ENCODE measurements at places on chromosomes 2 and 18.

DNA sequence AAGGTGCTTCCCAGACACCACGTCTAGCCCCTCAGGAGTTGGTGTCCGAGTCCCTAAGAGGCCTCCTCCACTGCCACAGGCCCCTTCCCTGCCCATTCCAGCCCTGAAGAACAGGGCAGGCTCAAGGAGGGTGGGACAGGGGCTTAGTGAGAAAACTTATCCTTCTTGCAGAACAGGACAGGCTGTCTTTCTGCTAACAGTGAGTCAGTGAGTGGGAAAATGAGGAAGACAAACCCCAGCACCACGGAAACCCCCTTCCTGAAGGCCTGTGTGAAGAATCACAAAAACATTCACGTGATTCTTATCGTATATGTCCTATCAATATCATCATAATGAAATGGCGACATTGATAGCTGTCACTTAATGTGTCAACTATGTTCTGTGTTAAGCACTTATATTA, 9.8 kb downstream of the FZD7 start:
- DNase-seq: no peak

DNA sequence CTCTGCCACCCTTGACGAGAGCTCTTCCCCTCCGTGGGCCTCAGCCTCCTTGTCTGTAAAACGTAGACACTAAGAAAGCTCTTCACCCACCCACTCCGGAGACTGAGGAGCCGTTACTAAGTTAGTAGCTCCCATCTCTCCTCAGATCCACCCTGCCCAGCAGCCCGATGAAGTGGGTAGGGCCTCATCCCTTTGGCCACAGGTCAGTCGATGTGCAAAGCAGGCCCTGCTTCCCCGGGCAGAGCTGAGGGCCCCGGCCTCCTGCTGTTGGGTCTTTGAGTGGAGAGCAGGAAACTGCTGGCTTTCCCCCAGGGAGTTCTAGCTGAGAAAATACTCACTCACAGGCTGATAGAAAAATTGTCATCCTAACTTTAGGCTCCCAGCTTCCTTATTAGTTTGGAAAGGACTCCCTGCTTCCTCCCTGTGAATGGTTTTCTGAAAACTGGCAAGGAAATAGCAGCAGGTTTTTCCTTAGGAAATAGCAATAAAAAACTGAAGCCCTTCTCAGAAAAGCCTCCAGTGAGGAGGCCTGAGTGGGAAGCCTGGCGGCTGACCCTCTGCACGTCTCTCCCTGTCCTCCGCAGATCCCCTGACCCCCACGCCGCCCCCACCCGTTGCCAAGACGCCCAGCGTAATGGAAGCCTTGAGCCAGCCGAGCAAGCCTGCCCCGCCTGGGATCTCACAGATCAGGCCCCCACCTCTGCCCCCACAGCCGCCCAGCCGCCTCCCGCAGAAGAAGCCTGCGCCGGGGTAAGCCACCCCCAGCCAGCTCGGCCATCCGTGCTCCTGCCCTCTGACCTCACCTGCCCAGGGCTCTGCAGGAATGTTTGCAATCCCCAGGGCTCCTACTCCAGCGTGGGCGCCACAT, 30.2 kb downstream of the ITGB1BP1 start:
- peak; percentile 47 for DNase-seq

DNA sequence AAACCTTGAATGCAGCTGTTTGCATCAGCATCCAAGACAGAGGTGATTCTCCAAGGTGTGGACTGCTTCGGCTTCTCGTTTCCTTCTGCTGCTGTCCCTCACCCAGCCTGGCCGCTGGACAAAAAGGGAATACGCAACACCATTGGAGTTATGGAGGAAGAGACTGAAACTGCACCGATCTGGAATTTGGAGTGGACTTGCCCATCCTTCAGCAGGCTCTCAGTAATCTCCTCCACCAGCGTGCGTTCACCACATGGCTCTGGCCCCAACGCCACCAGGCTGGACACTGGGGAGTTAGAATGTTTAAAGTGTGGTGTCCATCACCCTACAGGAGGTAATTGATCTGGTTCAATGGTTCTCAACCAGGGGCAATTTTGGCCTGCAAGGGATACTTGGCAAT, 41.4 kb upstream of the ID2 start:
- no peak for DNase-seq

DNA sequence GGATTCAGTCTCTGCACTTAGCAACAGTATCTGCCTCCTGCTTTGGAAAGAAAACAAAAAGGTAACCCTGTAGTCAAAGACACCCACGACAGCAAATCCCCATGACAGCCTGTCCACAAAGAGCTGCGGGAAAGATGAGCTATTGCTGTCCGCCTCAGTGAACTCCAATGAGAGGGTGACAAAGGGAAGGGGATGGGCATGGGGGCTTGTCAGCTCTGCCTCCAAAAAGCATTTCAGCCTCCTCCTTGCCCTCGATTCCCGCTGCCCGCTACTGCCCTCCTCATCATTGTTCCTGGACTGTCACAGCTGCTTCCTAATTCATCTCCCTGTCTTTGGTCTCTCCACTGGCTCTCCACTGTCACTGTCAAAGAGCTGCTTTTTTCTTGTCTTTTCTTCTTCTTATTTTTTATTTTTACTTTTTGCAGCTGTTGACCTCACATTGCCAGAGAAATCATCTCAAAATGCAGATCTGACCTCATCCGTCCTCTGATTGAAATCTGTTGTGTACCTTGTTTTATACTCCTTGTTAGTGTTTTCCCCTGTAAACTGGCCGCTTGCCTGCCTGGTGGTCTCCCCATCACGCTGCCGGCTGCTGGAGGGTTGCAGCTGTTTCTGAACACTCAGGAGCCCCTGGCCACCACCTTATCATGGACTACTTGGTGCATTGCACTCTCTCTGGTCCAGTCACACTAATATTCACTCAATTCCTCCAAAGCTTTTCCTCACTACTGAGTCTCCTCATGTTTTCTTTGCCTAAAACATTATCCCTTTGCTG, 7.9 kb upstream of the E2F6 start:
- DNase-seq: peak; percentile 53

- peak; percentile 71 for DNase-seq
Measured at GRCh38 chr18:10705291-10705690, 179.5 kb downstream of the NAPG start.

DNA sequence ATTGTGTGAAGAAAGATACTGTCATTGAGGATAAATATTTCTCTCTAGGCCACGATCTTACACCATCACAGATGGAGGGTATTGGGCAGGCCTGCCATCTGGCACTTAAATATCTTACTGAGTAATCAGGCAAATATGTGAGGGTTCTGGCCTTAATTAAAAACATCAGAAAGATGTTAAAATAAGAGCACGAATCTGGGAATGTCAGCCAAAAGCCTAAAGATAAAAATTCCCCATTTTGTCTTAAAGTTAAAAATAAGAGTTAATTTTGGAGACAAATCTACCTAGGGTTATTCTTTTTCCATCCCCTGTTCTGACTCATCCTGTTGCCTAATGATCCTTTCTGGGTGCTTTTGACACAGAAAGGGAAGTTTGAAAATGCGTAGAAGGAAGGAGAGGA, 121.0 kb downstream of the SUCLG1 start:
- no peak for DNase-seq

- peak; percentile 11 for DNase-seq
Measured at GRCh38 chr2:78861546-78861945, 164.0 kb upstream of the REG3G start.

DNA sequence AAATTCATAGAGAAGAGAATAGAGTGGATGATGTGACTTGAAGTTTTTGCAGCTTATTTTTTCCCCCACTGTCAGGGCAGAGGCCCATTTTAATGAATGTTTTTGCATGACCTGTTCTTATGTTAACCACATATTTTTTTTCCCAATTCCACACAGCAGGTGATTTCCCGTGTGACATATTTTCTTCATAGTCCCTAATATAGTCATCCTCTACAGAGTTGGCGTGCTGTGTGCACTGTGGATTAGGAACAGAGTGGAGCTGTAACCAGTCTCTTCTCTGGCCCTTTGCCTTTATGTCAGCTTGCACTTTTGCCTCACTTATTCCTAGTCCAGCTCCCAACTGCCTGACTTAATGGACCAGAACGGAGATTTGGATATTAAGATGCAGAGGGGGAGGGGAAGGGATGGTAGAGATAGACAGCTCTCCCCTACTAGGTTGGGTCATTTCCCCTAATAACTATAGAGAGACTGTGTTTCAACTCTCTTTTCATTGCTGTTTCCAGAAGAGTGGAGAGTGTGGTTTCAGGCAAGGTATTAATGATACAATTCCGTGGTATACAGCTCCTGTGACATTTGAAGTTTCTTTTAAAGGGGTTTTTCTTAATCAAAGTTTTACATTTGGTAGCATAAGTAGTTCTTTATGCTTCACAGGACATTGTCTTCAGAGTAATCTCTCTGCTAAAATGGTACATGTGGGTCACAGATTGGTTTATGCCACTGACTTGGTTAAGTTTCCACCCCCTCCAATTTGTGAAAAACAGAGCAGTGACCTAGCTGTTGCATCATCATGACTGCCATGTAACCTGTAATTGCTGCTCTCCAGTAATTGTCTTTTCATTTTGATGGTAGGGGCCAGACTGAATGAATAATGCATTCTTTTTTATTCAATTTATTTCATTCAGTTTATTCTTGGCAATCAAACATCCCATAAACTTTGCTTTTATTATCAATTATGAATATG, 161.3 kb downstream of the HAUS1 start:
- no peak for DNase-seq

DNA sequence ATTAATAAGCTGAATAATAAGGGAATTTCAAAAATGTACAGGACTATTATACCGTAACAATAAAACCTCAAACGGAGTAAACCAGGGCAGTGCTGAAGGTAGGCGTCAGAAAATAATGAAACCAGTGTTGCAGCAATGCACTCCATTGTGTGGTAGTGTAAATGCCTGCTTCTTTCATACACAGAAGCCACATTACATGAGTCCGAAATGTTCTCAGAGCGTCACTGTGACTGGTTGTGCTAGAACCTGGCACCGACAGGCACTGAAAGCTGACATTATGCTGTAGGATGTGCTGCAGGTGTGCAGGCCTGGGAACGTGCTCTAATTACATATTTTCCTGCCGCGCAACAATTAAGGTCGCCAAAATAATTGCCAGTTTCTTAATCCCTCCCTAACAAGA, 53.3 kb downstream of the ZEB2 start:
- peak; percentile 4 for DNase-seq

- DNase-seq: no peak
Measured at GRCh38 chr2:72001937-72002690, 145.5 kb downstream of the CYP26B1 start.

DNA sequence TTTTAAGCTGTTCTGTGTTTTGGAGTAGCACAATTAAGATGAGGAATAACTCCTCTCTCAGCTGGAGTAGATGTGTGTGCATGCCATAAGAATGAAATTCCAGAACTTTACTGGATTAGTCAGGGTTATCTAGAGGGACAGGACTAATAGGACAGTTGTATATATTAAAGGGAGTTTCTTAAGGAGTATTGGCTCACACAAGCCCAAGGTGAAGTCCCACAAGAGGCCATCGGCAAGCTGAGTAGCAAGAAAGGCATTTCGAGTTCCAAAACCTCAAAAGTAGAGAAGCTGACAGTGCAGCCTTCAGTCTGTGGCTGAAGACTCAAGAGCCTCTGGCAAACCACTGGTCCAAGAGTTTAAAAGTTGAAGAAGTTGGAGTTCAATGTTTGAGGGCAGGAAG, 113.7 kb downstream of the RIT2 start:
- no peak for DNase-seq

GRCh38 chr18:13493079-13493478, 233.3 kb downstream of the FAM210A start:
- DNase-seq: no peak
